Stimulated activated CD4-positive, alpha-beta T cell treated with anti-CD3 and anti-CD28 coated beads, Interleukin-1b, Interleukin-23, amount 100 ng/mL, for 1 hour (primary cell): ENCODE measurements at places on chromosomes 7 and 10.

DNA sequence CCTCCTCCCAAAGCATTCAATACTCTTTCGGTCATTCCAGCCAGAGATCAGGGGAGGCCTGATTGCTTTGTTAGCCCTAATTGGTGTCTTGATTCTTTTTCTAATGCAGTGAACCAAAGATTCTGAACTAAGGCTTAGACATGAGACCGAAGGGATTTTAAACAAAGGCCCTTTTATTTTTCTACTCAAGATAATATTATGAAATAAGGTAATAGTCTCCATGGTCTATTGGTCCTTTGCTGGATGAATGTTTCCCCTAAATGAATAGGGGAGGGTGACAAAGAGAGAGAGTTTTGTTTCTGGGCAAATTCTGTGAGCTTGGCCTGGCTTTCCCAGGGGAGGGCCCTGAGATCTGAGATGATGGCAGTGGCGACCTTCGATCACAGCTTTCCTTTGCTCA is 449.1 kb downstream of the TYW1 start:
- no peak for DNase-seq

DNA sequence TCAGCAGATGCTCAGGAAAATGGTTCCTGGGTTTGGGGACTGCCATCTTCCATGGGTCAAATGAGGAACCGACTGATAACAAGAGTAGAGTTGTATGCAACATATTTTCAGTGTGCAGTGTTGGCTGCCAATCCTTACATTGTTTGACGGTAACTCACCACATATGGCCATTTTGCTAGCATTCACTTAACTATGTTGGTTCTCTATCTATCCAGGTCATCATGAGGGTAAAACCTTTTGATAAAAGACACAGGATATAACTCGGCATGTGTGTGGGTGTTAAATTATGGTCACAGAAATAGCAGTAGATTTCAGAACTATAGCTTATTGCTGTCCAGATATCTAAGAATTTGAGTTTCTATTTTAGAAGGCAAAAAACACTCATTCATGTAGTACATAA is 140.7 kb upstream of the AOAH start:
- DNase-seq = no peak

DNA sequence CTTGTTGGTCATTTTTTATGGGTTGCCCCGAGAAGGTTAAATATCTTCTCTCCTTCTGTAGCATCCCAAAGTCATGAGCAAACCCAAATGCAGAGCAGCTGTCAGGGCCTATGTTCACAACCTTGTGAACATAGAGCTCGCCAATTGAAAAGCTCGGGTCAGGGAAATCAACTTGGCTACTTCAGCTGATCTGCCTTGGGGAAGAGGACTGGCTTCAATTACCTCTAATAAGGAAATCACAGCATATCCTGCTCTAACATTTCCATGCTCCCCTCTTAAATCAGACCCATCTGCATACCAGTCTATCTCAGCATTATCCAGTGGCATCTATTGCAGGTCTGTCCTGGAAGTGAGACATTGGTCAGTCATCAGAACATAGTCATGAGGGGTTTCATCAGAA is 105.6 kb downstream of the ANKRD26 start:
- DNase-seq = no peak

- DNase-seq = no peak
Observed at GRCh38 chr10:58784361-58784760, 271.7 kb downstream of the BICC1 start.

GRCh38 chr10:114499630-114500190 is 95.4 kb upstream of the AFAP1L2 start:
- peak; percentile 60 for DNase-seq

DNA sequence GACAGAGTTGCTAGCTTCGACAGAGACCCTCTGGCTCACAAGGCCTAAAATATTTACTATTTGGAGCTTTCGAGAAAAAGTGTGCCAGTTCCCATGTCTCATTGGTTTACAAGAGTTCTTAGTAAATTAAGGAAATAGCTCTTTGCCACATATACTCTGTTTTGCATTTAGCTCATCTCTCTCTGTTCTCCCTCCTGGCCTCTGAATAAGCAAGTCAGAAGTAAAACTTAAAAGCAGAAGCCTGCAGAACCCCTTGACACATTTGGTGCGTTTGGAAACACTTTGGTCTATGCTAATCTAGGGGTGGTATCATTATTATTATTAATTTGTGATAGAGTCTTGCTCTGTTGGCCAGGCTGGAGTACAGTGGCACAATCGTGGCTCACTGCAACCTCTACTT is 6.4 kb downstream of the CARD11 start:
- DNase-seq = no peak

DNA sequence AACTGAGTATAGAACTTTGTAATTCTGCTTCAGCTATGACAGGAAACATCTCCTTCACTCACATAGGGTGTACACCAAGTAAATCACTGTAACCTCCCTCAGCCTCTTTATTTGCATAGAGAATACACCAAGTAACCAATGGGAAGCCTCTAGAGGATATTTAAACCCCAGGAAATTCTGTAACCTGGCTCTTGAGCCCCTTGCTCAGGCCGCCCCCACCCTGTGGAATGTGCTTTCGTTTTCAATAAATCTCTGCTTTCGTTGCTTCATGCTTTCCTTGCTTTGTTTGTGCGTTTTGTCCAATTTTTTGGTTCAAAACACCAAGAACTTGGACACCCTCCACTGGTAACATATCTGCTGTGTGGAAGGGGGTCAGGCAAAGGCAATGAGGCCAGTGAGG is 60.2 kb downstream of the CLRN3 start:
- DNase-seq = no peak

DNA sequence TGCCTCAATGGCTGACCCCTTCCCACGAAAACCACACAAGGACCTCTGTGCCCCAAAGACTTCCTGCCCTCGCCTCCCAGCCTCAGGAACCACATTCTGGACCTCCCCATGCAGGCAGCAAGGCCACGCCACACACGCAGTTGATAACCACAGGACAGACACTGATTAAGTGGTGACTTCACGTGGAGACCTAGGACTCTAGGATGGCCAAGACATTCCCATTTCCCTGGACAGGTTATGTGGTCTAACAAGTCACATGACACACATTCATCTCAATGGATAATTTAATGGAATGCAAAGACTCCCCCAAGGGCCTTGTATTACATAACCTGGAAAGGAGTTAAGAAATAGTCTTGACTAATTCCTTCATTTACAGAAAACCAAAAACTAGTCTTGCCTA is 110.2 kb downstream of the LARP4B start:
- DNase-seq = no peak

- DNase-seq = no peak
Observed at GRCh38 chr7:31688372-31688771, 1.4 kb downstream of the PPP1R17 start.

GRCh38 chr10:35554036-35554435 is 51.1 kb upstream of the GJD4 start:
- no peak for DNase-seq

DNA sequence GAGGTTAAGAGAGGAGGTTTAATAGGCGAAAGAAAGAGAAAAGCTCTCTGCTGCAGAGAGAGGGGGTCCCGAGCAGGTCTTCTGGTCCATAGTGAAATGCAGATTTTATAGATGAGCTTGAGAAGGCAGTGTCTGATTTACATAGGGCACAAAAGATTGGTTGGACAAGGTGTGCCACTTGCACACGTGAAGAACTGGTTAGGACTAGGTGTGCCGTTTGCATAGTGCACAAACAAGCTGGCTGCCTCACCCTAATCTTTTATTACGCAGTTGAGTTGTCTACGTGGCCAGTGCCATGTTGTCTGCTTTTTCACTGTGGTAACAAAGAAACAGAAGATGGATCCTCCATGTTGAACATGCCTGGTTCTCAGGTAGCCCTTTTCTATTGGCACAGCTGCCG is 82.6 kb downstream of the AMPH start:
- no peak for DNase-seq

DNA sequence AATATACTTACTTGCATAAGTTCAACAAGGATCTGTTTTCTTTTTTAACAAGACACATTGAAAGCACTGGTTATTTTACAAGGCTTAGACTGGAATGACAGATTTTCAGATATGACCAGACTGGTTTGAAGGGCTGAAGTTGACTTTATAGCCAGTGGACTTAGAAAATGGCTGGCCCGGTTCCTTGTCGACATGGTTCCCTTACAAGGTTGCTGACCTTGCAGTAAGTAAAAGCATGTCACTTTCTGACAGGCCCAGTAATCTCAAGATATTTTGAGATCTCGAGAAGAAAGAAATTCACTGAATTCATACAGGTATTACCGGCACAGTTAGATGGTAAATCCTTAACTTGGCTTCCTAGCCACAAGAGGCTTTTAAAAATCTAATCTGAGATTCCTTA is 136.5 kb downstream of the COBL start:
- no peak for DNase-seq
